ENCODE measurements at places on chromosomes 13 and 19.

GRCh38 chr13:104584481-104584880, 1518.3 kb upstream of the SLC10A2 start:
- DNase-seq: no peak

DNA sequence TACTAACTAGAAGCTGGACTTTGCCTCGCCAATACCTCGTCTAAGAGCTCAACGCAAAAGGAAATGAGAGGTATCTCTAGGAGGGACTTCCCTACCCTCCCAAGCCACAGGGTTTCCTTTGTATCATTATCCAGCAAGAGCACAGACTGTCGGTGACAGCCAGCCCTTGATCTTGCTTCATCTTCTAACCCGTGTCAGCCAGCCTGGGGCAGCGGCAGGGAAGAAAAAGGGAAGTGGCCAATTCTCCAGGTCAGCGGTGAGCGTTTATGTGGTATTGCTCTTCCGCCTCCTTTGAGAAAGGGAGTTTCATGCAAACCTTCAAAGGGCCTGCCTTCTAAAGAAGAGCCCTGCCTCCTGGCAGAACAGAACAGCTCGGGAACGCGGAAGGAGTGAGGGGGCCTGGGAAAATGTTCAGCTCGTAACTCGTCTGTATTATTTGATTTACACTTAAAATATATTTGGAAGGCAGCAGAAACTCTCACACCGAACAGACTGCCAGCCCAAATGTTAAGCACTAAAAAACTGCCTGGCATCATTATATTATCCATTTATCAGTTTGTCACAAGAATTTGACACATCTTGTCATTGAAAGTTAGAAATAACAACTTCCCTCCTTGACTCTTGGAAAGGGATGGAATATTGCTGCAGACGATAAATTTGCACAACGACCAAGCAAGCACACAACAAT, 41.8 kb downstream of the EFNB2 start:
- peak; percentile 43 for DNase-seq

DNA sequence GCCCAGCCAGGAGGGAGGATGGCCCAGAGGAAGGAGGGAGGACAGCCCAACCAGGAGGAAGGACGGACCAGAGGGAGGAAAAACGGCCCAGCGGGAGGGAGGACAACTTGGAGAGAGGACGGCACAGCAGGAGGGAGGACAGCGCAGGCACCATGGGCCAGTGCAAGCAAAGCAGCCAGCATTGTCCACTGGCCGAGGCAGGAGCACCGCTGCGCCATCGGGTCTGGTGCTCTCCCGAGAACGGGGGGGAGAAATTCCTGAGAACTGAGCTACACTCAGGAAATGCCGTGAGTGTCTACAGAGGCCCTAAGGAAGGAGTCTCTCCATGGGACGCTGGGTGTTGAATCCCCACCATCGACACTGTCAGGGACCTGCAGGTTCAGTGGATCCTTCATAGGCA, 38.5 kb upstream of the SOX1 start:
- no peak for DNase-seq

DNA sequence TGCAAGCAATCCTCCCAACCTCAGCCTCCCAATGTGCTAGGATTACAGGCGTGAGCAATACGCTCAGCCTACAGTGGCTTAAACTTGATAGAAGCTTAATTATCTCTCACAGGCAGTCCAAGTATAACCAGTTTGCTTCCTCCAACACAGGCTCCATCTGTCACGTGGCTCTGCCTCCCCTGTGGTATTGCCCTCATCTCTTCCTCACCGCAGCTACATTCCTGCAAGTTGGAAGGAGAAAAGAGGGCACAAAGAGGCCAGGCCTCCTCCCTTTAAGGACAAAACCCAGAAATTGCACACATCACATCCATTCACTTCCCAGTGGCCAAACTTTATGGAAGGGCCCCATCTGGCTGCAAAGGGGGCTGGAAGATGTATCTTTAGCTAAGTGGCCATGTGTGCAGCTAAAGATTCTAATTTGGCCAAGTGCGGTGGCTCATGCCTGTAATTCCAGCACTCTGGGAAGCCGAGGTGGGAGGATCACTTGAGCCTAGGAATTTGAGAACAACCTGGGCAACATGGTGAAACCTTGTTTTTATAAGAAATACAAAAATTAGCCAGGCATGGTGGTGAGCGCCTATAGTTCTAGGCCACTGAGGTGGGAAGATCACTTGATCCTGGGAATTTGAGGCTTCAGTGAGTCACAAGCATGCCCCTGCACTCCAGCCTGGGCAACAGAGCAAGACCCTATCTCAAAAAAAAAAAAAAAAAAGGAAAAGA, 3.1 kb upstream of the SDHAF1 start:
- DNase-seq: no peak

GRCh38 chr13:43475140-43475539, 311.6 kb downstream of the ENOX1 start:
- no peak for DNase-seq

DNA sequence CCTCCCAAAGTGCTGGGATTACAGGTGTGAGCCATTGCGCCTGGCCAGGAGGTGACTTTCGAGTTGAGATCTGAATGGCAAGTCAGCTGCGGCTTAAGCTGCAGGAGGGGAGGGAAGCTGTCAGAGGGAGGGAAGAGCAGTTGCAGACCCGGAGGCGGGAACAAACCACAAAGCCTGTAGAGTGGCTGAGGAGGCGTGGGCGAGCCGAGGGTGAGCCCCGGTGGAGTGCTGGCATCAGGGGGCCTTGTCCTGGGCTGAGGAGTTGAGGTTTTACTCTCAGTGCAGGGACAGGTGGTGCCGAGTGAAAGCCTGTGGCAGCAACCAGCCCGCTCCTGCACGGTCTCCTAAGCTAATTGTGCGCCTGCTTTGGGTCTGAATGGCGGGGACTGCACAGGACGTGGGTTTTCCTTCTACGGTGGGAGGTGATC, 24.2 kb downstream of the PPP1R37 start:
- peak; percentile 16 for DNase-seq

- no peak for DNase-seq
Observed at GRCh38 chr19:12611361-12611699, 610 bp downstream of the ZNF791 start.

DNA sequence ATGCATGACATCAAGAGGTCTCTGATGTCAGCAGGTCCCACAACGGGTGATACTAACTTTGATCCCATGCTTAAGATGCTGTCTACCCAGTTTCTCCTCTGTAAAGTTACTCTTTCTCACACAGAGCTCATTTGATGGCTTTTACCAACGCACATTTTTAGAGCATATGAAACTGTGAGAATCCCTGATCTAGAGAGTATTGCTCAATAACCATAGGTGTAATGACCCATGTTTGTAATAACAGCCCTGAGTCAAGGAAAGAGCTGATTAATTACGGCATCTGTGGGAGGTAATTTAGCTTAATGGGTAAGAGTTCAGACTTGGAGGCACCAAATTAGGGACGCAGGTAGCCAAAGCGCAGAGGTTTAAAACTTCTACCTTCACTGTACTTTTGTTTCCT, 18.0 kb upstream of the IZUMO2 start:
- no peak for DNase-seq

Data from CD4-positive, alpha-beta T cell treated with Interferon gamma for 1 hour (primary cell).